ENCODE measurements at places on chromosomes 12 and 14.

DNA sequence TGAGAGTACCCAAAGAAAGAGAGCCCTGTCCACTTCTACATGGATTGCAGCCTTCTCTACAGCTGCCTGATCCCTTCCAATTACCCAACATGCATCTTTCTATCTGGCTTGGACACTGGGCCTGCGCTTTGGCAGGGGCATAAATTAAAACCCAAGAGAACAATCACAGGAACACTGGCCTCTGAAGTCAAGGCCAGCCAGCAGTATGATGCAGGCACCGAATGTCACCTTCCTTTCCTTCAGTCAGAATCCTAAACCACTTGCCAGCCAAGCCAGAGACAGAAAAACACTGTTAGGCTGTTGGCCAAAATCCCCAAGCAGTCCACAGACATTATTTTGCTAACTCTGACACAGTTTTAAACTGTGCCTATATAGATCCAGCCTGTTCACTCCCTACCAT is 113.7 kb downstream of the DUSP6 start:
- DNase-seq = peak; percentile 34

DNA sequence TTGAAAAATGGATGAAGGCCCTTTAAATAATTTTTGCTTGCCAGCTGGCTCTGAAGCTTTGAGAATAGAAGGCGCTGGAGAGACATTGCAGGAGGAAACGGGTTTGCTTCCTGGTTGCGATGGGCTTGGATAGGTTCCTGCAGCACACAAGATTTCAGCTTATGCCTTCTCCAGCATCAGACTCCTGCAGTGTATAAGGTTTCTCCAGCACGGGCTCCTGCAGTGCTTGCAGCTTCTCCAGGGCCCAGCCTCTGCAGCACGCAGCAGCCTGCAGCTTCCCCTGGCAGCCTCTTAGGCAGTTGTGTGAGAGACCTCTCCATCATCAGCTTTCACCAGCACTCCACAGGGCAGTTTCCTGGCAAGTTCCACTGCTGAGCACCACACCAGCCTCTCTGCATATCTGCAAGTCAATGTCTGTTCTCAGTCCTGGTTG is 78.7 kb upstream of the ZDHHC17 start:
- no peak for DNase-seq

GRCh38 chr12:3929875-3930615 is 56.8 kb upstream of the PARP11 start:
- DNase-seq = no peak

- no peak for DNase-seq
These were observed 259.8 kb downstream of the NUAK1 start for GRCh38 chr12:105878964-105879363.

DNA sequence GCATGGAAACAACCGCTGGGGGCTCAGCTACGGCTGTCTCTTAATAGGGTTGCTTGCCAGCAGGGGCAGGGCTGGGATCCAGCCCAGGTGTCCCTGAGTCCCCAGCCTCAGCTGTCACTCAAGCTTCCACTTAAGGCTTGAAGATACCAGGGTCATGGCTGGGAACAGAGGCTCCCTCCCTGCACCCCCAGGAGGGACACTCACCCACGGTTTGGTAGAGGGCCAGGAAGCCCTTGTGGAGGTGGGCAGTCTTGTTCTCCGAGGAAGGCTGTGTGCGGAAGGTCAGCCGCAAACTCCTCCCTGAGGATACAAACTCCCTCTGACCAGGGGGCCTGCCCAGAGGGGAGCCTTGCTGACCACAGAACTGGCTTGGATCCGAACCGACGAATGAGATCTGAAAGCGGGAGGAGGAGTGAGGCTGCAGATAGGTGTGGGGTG is 7.3 kb downstream of the C1RL start:
- no peak for DNase-seq
